ENCODE measurements at places on chromosomes 1 and 21.

- DNase-seq, result peak; percentile 3
Observed at GRCh38 chr1:158506369-158506987, 34.5 kb downstream of the OR10R2 start.

- no peak for DNase-seq
Observed at GRCh38 chr1:66840929-66841328, 39.9 kb upstream of the INSL5 start.

- peak; percentile 21 for DNase-seq
Observed at GRCh38 chr1:177077734-177078499, 86.6 kb downstream of the ASTN1 start.

- no peak for DNase-seq
Observed at GRCh38 chr21:41037936-41038335, 130.0 kb upstream of the BACE2 start.

All from fibroblast of skin of scalp (primary cell).